ENCODE measurements at places on chromosomes 7 and 10.

DNA sequence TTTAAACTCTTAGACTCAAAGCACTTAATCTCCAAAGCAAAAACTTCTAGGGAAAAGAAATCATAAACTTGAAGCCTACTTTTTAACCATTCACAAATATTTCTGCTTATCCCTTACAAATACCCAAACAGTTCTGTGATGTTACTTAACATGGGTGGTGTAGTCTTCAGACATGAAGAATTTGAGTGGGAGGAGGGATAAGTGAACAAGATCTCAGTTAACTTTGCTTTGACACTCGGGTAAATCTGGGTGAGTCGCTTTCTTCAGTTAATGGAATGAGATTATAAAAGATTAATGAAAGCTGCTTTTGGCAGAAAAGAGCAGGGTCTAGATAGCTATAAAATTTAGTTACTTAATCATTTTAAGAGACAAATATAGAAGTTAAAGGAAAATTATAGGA is 47.5 kb downstream of the RNF133 start:
- no peak for DNase-seq

DNA sequence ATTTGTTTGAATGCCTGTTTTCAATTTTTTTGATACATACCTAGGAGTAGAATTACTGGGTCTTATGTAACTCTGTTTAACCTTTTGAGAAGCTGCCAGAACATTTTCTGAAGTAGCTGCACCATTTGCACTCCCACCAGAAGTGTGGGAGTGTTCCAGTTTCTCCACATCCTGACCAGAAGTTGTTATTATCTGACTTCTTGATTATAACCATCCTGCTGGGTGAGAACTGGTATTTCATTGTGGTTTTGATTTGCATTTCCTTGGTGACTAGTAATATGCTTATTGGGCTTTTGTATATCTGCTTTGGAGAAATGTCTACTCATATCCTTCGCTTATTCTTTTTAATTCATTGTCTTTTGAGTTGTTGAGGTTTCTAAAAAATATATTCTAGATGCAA is 117.2 kb upstream of the GLCCI1 start:
- no peak for DNase-seq

- no peak for DNase-seq
Observed at GRCh38 chr10:47071891-47072290, 160.7 kb downstream of the PTPN20 start.

DNA sequence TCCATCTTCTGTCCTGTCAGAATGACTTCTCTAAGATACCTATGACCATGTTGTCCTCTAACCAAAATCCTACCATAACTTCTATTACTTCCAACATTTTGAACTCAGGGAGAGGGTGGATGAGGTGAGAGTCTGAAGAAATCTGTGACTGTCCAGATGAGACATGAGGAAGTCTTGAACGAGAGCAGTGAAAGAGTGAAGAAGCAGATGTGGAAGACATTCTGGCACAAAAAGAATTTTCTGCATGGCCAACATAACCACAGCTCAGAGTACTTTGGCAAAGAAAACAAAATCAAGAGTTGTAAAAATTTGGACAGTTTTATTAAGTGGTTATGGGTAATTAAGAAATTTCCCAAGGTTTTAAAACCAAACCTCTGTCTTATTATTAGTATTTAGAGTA is 141.6 kb downstream of the CPEB3 start:
- no peak for DNase-seq

DNA sequence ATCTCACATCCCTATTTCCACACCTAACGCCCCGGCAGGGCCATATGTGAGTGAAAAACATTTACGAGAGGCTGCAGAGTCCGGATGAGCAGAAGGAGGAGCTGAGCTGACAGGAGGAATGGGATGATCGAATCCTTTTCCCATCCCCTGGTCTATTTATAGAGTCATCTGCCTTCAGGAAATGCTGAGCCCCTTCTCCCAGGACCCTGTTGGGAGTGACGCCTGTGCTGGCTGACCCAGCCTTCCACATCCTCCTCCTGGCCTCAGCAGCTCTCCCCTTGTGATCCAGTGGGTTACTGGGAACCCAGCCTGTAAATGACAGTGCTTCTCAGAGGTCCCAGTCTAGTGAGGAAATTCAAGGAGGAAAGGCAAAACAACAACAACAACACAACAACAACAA is 16.6 kb downstream of the DENND2A start:
- DNase-seq, result no peak

- no peak for DNase-seq
Observed at GRCh38 chr10:122379537-122379936, 5.0 kb downstream of the PLEKHA1 start.

DNA sequence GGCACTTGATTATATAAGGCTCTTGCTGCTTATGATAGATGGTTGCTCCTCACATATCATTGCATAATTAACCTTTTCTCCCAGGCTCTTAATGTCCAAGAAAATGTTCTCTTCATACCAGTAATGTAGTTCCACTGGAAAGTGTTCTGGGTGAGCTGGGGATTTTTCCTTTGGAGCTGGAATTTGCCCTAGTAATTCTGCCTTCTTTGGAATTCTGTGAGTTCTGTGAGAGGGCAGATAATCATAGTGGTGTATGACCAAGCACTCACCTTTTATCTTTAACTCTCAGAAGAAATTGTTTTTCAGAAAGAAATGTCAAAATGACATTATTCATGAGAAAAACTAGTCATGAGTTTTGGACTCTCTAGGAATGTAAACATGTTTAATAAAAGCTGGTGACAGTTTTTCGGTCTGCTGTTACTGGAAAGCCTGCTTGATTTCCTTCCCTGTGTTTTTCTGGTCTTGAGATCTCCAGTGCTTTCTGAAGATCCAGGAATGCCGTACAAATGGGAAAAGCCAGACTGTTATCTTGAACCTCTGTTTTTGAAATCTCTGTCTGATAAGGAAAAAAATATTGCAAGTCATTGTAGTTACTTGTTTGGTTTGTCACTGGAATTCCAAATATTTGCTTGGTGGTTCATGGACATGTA is 148.3 kb upstream of the PRPS1L1 start:
- DNase-seq, result no peak

DNA sequence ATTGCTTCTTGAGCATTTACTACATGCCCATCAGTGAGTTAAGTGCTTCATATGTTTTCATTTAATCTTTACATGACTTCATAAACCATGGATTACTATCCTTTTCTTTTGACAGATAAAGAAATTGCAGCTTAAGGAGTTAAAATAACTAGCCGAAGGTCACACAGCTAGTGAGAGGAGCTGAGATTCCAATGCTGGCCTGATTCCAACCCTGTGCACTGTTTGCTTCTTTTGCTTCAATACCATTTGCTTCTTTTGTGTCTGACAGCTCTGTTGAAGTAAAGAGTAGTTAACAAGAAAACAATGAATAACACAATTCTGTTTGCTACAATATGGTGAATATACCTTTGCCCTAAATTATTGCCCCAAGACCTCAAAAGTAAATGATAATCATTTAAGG is 132.4 kb downstream of the GRM3 start:
- no peak for DNase-seq

DNA sequence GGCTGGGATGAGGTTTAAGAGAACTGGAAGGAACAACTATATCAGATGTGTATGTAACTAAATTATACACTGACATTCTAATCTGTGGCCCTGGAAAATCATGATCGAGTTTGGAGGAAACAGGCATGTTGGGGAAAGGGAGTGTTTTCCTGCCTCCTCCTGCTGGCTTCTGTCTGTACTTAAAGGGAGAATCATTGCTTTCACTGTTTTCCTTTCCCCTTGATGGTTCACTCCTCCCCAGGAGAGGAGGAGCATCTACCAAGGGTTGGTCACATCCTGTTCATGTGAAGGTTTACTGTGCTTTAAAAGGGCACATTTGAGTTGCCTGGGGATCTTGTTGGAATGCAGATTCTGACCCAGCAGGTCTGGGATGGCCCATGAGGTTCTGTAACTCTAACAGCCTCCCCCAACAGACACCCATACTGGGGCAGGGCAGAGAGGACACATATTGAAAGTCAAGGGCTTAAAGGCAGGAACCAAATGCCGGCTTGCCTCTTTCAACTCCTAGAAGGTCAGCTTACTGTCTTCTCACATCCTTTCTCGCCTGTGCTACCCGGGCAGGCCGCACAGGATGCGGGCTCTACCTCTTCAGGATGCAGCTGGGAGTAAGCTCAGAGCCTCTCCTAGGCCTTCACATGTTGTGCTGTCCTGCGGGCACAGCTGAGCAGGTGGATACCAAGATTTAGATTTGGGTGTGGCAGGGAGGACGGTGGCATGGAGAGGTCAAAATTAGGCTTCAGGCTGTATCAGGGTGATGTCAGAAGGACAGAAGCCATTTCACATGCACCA is 694.8 kb downstream of the KCNMA1 start:
- no peak for DNase-seq

DNA sequence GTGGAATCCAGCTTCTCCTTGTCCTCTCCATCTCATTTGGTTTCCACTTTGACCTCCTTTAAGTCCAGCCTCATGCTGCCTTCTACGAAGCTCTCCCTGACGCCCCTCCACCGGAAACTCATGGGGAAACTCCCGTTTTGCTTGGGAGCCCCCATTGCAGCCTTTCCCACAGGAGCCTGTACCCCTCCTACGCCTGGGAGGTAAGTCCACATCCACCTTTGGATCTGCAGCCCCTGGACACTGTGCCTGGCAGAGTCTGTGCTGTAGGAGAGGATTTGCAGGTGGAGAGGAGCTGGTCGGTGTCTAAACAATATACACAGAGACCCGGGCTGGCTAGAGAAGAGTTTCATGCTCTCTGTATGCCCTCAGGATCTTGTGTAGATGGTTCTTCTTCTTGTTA is 296.1 kb downstream of the GLRX3 start:
- no peak for DNase-seq

DNA sequence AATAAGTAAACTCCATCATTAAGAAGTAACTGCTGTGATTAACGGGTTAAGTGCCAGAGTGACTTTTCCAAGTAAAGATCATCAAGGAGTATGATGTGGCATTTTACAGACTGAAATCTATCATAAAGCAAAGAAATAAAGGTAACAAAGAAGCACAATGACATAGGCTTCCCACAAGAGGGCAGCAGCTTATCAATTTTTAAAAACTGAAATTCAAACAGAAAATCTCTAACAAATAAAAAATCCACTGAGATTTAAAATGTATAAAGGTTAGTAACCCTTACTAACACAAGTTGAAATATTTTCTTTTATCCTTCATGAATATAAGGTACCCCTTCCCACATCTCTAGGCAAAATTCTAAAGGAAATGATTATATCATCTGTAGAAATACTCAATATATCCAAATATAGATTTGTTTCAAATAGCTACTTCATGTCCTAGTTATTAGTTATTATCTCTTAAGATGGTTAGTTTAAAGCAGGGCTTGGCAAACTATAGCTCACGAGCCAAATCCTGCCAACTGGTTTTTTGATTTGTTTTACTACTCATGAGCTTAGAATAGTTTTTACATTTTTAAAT is 29.2 kb downstream of the FAM3C start:
- DNase-seq, result no peak

GRCh38 chr10:133154411-133154810 is 5.6 kb upstream of the KNDC1 start:
- no peak for DNase-seq

GRCh38 chr7:16649196-16649595 is 3.2 kb downstream of the BZW2 start:
- no peak for DNase-seq

GRCh38 chr7:54354436-54354835 is 187.7 kb upstream of the VSTM2A start:
- DNase-seq, result no peak

DNA sequence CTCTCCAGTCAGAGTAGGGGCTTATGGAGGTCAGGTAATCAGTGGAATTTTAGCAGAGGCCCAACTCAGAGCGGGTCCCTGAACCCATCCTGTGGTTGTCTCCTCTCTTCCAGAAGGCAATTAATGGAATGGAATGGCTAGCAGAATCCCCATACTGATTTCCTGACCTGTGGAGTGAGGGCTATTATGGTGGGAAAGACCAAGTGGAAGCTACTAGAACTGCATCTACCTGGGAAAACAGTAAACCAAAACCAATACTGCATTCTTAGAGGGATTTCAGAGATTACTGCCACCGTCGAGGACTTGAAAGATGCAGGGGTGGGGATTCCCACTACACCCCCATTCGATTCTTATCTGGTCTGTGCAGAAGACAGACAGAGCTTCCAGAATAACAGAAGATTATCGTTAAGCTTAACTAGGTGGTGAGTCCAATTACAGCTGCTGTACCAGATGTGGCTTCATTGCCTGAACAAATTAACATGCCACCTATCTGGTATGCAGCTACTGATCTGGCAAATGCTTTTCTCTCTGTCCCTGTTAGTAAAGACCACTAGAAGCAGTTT is 73.2 kb downstream of the LMBR1 start:
- no peak for DNase-seq

- DNase-seq, result no peak
Observed at GRCh38 chr10:101007099-101007711, 7.6 kb downstream of the LZTS2 start.

DNA sequence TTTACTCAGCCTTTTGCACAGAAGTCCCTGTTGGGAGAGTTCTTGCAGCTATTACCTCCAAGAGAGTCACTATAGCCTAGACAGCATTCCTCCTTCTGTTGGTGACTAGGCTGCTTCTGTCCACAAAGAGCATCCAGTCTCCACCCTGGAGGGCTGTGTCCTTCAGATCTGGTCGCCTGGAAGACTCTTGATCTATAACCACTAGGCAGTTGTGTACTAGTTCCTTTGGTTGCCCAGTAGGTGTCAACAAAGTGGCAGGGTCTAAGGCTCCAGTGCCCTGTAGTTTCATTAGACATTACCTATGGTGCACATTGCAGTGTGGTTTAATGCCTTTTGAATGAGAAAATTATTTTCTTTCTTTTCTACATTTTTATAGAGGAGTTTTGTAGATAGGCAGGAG is 11.3 kb upstream of the AKR1C2 start:
- DNase-seq, result peak; percentile 22

- DNase-seq, result peak; percentile 90
Observed at GRCh38 chr10:21496343-21497176, 28.9 kb downstream of the SKIDA1 start.

- DNase-seq, result no peak
Observed at GRCh38 chr10:48447356-48448215, 141.1 kb downstream of the MAPK8 start.

- no peak for DNase-seq
Observed at GRCh38 chr7:2667843-2668242, 20.2 kb upstream of the AMZ1 start.

DNA sequence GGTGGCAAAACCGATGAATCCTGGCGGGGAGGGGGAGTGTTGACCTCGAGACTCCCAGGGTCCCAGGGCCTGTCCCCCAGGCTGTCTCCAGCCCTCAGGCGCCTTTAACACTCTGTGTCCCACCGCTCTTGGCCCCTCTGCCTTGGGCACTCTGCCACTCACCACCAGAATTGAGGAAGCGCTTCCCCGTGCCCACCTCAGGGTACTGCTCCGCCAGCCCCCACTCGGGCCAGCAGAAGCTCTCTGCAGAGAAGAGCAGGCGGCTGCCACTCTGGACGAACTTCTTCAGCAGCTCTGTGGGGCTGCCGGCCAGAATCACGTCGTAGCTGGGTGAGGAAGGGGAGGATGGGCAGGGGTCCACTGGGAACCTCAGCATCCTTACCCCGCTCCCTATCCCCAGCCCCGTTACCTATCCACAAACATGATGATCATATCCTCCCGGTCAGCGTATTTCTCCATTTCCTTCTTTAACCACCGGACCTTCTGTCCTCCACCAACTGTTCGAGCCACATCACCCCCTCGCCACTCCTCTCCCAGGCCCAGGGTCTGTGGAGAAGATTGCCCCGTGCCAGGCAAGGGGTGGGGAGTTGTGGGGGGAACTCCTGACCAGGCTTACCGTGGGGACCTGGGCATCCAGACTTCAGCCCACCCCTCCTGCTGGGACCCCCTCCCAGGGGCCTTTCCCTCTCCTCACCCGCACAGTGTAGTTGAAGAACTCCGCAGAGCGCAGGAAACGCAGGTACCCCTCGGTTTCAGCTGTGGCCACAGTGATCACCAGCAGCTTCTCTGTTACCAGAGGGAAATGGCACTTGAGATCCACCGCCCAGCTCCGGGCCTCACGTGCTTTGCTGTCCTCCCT is 1.2 kb downstream of the PLOD3 start:
- DNase-seq, result no peak
